Suppressor macrophage treated with lipopolysaccharide for 4 hours (primary cell): ENCODE measurements at places on chromosomes 3 and 15.
A peak's percentile ranks its signal among the peaks of the same experiment; 100 is the strongest.

GRCh38 chr3:194671511-194671899 is 486 bp downstream of the LSG1 start:
- DNase-seq: peak; percentile 39

DNA sequence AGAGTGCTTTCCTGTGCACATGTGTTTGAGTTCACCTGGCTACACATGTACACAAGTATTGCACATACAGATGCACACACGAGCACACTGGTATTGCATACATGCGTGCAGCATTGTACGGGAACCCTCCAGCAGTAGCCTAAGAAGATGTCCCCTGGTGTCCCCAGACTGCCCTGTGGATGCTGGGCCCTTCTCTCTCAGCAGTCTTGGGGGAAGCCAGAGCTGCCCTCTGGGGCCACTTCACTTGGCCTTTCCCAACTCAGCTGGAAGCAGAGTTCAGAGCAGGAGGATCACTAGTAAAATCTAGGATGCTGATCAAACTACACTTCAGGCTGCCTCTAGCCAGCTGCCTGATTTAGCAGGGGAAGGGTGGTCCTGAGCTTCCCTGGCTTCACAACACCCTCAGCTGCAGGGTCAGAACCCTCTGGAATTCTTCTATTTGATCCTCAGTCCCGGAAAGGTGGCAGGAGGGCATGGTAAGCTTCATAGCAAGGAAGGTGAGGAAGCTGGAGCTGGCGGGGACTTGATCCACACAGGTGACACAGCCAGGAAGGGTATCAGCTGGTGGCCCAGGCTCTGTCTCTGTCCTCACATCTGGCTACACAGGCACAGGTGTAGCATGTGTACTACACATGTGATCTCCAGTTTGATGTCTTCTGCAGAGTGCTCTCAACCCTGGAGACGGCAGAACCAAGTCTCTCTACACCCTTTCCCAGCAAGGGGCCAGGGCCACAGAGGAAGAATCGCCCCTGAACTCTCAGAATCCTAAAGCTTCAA is 36.5 kb downstream of the KLF15 start:
- no peak for DNase-seq

GRCh38 chr15:87287156-87287555 is 969.4 kb downstream of the NTRK3 start:
- DNase-seq: no peak

DNA sequence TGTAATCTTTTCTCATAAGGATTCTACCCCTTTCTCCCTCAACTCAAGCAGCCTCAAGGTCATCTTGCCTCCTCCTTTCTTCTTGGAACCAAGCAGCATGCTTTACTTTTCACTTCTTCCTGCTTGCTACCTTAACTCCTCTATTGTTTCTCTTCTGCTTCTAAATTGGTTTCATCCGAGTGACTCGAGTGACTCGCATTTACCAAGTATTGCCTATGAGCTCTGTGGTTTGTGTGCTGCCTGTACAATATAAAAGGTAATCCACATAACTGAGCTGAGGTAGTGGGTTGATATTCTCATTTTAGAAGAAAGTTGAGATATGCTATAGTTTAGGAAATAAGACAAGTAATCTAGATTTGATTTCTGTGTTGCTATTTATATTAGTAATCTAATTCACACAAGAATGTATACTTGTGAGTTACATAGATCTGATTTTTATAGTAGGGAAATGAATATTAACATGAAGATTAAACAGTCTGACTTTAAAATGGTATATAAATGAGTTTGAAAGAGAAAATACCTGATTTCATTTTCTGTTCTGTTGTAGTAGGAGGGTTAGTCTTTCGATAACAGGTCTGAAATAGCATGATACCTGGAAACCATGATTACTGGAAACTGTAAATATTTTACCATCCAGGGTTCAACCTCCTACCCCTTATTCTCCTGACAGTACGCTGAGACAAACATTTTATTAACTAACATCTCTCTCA is 5.5 kb downstream of the HHLA2 start:
- no peak for DNase-seq

DNA sequence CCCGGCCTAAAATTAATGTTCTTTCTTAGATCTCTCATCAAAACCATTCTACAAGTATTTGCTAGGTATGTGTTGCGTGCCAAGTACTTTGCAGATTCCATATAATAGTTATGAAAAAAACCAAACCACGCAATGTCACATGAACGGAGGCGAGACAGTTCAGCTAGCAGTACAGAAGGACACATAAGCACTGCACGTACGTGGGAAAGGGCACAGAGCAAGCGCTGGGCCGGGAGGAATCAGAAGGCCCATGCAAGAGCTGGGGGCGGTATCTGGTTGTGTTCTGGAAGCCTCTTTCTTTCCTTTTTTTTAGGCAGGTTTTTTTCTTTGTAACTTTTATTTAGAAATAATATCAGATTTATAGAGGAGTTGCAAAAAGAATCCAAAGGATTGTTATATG is 11.3 kb downstream of the PDIA5 start:
- no peak for DNase-seq
